Occipital lobe (tissue), 3 donors: ENCODE measurements at places on chromosomes 1 and 21. TPM values are rescaled to one million over a fixed set of nuclear protein-coding genes. Genes with fewer than 3 reads are reported as not detected.

The OR14K1 gene
- total RNA-seq = not detected

DNA sequence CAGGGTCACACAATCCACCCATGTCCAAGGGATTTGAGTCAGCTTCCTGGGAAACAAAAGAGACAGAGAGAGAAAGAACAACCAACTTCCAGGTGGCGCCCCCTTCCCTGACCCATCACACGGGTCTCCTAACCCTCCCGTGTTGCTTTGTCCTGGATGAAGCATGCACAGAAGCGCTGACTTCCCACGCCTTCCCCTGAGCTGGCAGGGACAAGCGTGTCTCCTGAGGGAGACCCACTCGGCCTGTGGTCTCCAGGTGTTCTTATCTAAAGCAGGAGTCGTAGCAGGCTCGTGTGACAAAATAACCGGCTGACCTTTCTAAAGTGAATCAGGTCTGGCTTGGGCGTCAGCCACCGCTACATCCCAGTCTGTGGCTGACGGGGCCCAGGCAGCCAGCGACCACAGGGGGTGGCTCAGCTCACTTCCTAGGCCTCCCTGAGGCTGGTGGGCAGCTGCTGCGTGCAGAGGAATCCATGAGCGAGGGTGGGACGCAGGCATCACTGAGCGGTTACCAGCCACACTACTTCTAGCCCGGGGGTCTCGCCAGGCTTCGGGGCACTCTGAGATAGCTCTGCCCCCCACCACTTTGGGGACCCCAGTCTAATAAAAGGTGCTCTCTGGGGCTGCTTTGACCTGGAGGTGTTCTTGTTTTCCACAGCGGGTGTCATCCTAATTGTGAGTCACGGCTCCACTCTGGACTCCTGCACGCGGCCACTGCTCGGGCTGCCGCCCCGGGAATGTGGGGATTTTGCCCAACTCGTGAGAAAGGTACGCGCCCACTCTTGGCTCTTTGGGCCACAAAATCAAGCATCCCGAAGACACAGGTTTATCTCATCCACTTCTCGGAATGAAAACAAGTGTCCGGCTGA, 40.4 kb downstream of the UBASH3A start:
- no peak for DNase-seq

DNA sequence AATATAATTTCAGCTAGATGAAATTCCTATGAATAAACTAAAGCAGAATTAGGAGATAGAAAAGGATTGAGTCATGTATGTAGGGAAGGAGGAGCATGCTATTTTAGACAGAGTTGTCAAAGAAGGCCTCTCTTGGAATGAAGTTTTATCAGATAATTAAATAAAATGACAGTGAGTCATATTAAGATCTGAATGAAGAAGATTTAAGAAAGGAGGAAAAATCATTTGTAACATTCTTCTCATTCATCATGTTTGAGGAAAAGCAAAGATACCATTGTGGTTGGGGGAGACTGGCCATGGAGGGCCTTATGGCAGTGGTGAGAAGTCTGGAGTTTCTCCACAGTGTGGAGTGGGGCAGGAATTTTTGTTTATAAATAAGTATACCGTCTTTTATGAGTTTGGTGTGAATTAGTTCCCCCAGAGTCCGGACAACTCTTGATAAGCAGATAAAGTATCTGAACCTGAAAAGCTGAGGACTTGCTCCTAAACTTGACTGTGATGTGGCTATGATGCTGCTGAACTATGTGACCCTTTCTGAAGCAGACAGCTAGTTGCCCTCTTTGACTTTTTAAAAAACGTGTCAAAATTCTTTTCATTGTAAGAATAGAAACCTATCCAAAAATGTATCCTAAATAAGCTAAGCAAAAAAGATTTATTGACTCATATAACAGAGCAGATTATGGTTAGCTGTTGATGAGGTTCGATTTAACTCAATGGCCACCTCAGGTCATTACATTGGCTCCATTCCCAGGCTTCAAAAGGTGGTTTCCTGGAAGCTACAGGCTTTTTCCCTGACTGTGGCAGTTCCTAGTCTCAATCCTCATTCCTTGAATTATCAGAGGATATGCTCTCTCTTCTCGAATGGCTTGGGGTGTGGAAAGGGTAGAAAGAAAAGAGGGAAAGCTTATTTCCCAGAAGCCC, 90.8 kb downstream of the LHX9 start:
- DNase-seq = no peak

- no peak for DNase-seq
Observed at GRCh38 chr1:156281693-156282478, 739 bp downstream of the SMG5 start.

- DNase-seq = no peak
Observed at GRCh38 chr1:192554904-192555303, 20.7 kb upstream of the RGS1 start.

The NECTIN4 gene
- total RNA-seq = not detected

DNA sequence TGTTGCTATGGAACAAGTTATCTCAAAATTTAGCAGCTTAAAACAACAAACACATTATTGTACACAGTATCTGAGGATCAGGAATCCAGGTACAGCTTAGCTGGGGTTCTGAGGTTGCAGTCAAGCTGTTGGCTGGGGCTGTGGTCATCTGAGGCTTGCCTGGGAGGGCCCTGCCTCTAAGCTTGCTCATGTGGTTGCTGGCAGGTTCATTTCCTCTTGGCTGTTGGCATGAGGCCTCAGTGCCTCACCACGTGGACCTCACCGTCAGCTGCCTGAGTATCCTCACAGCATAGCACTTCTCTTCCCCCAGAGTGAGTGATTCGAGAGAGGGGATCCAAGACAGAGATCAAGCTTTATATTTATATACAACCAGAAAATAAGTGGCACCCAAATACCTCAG, 18.6 kb downstream of the NTPCR start:
- DNase-seq = no peak

The NR1I3 gene
- 0.47 TPM for total RNA-seq

DNA sequence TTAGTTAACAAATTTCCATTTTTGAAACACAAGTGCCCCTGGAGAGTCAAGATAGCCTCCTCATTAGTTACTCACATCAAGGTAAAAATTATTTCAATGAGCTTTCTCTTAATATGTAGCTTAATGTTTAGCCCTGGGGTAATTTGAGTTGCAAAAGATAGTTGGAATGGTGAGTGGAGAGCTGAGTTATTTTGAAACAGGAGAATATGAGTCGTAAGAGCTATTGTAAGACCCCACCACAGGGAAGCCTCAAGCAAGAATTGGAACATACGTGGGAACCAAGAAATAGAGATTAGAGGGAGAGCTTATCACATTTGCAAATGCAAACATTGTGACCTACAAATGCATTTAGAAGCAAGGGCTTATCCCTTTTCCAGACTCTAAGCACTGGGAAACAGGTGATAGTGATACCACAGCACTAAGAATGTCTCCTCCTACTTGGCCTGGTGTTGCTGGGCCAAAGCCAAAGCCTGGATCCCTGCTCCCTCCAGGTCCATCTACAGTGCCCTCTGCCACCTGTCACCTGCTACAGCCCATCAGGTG, 635.1 kb downstream of the PTPRC start:
- DNase-seq = no peak
